ENCODE measurements at places on chromosomes 11 and 22. TPM values are rescaled to one million over a fixed set of nuclear protein-coding genes. Genes with fewer than 3 reads are reported as not detected.

The CSRP3 gene
- polyA plus RNA-seq, result 810 TPM

The SYT9 gene
- polyA plus RNA-seq, result 0.62 TPM

DNA sequence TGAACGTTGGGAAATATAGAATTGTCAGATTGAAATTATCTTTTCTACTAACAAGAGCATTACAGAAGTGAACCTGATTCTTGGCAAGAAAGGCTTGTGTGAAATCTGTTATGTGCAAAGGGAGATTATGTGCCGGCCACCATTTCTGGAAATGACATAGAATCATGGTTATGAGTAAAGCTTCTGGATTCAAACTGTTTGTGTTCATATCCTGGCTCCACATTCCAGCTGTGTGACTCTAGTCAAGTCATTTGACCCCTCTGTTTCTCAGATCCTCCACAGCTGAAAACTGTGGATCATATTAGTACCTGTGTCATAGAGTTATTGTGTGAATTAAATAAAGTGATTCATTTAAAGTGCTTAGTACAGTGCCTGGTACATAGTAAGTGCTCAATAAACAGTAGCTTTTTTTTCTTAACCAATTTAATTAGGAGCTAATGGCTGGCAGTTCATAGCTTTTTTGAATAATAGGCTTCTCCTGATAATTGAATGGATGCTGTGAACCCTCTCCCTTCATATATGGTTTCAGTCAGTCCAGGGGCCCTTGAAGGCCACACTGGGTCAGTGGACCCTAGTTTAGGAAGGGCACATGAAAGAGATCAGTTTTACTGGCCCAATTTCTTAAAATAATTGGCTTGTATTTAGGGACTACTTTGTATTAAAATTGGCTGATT, 34.6 kb downstream of the EHF start:
- DNase-seq, result no peak

DNA sequence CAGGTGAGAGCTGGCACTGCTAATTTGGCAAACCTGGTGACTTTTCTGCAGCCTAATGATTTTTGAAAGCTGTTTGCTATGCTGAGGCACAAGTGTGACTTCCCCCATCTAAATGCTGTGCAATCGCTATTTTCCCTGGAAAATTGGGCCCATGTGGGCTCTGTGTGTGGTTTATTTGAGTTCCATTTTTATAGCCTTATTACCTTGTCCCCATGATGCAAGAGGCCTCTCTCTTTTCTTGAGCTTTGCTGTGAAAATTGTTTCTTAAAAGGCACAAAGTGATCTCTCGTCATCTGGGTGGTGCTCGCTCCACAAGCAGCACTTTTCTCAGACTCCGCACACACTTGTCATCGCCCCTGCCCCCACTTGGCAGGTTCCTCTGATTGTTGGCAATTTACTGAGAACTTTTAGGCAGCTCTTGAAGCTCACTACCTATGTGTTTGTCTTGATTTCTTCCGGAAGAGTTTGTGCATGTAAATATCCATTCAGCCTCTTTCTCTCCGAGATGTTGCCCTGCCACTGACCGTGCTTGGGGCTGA, 24.9 kb downstream of the BMAL1 start:
- no peak for DNase-seq

GRCh38 chr11:35367491-35367890, 51.9 kb downstream of the SLC1A2 start:
- no peak for DNase-seq

DNA sequence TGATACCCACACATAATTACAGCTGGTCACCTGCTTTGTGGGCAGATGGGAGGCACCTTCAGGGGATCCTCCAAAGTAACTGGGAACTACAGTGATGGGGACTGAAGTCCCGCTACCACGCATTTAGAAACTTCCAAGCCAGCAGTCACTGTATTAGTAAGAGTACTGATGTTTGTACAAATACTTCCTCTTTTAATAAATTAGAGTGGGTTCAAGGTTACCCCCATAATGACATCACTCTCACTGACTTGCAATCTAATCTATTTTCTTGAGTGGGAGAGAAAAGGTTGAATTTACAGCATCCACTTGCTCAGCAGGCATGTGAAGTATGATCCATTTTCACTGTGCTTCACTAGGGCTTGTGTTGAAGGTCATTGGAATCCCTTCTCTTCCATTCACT, 72.1 kb upstream of the TIMP3 start:
- DNase-seq, result no peak

DNA sequence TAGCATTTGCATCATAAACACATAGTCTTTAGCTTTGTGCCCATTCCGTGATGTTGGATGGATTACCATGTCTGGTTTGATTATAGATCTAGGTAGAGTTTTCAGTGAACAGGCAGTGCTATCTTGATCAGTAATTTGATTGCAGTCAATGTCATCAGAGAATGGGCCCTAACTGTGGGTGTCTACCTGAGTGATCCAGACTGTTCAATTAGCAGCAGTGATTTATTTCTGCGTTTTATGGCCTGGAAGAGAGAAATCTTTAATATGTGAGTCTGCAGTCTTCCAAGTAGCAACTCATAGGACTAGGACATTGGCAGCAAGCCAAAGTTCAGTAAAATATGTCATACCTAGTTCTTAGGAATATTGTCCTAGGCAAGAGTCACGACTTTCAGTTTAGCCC, 80.3 kb downstream of the CASP12 start:
- no peak for DNase-seq

- no peak for DNase-seq
These were observed 386.2 kb downstream of the TENM4 start for GRCh38 chr11:79054636-79055035.

All from muscle of arm (tissue), 14 donors.